NAMALWA (cell line): ENCODE measurements at places on chromosomes 3 and 15.

- DNase-seq: no peak
Measured at GRCh38 chr3:26625187-26625586, 2.6 kb downstream of the LRRC3B start.

- peak; percentile 9 for DNase-seq
Measured at GRCh38 chr3:193564012-193564411, 9.3 kb upstream of the ATP13A4 start.

DNA sequence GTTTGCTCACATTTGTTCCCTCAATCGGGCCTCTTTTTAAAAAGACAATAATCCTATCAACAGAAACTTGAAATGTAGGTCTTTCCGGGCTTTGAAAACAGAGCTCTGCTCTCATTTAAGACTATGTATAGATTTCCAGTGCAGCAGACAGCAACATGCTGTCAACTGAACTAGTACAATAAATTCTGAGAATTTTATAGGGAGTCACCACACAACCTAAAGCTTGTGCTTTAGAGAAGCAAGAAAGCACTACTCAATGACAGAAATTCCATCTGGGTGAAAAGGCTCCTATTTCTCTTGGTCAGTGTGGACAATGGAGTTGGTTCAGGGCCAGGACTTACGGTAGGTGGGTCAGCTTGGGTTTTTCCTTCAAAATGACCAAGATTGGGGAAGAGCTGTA, 583.5 kb downstream of the ROBO1 start:
- no peak for DNase-seq

DNA sequence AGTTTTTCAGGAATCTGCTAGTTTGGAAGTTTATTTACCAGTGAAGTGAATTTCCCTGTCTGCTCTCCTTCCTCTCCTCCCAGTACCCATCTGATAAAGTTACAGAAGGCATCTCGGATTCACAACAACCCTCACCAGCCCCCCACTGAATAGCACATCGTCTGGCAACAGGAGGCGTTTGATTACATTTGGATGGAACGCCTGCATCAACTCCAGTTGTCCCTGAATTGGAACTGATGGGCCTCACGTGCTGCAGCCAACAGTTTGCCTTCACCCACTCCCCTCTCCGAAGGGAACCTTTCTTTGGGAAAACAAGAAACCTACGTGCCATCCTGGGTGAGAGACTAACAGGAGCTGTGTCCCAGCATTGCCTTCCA, 59.5 kb upstream of the BCL6 start:
- no peak for DNase-seq

DNA sequence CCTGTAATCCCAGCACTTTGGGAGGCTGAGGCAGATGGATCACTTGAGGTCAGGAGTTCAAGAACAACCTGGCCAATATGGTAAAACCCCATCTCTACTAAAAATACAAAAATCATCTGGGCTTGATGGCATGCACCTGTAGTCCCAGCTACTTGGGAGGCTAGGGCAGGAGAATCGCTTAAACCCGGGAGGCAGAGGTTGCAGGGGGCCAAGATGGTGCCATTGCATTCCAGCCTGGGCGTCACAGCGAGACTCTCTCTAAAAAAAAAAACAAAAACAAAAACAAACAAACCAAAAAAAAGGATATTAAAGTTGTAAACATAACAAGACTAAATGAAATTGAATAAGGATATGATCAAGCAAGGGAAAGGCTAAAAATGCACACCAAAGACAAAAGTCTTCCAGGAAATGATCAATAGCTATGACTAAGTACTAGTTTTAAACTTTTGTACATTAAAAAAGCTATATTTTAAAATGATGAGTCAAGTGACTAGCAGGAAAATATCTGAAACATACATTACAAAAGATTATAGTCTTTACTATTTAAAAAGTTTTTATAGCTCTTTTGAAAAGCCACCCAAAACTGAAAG, 28.6 kb downstream of the KLHL6 start:
- no peak for DNase-seq
